ENCODE measurements at places on chromosomes 1 and 21.

GRCh38 chr1:119286587-119287181 is 81.9 kb upstream of the HAO2 start:
- no peak for DNase-seq

DNA sequence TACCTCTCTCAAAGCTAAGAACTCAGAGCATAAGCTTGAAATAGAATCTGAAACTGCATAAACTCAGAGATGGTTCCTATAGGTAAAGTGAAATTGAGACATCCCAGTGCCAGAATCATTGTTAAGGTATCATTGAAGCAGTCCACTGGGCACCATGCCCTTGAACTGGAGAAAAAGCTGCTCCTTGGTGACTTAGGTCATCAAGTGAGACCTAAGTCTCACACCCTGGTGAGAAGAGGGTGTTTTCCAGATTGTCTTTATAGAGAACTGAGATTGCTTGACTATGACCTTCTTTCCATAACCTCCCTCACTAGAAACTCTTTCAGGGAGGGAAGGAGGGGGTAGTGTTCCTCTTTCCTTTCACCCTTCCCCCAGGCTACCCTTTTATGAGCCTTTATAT is 9.4 kb upstream of the ATP6V1G3 start:
- DNase-seq: no peak

DNA sequence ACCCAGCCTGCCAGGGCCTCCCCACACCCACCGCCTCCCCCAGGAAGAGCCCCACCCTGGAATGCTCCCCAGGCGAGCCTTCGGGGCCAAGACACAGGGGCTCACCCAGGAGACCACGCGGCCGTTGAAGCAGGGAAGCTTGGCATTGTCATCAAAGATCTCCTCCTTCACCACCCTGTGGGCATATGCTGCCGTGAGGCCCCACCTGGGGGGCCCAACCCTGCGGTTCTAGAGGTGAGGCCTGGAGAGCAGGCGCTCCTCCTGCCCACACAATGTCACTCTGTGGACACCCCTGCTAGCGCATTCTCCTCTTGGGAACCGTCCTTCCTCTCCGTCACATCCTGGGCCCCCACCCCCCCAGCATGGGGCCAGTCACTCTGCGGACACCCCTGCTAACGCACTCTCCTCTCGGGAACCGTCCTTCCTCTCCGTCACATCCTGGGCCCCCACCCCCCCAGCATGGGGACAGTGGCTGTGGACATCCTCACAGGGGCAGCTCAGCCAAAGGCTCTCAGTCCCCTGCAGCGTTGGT is 6.6 kb downstream of the DVL1 start:
- DNase-seq: no peak

DNA sequence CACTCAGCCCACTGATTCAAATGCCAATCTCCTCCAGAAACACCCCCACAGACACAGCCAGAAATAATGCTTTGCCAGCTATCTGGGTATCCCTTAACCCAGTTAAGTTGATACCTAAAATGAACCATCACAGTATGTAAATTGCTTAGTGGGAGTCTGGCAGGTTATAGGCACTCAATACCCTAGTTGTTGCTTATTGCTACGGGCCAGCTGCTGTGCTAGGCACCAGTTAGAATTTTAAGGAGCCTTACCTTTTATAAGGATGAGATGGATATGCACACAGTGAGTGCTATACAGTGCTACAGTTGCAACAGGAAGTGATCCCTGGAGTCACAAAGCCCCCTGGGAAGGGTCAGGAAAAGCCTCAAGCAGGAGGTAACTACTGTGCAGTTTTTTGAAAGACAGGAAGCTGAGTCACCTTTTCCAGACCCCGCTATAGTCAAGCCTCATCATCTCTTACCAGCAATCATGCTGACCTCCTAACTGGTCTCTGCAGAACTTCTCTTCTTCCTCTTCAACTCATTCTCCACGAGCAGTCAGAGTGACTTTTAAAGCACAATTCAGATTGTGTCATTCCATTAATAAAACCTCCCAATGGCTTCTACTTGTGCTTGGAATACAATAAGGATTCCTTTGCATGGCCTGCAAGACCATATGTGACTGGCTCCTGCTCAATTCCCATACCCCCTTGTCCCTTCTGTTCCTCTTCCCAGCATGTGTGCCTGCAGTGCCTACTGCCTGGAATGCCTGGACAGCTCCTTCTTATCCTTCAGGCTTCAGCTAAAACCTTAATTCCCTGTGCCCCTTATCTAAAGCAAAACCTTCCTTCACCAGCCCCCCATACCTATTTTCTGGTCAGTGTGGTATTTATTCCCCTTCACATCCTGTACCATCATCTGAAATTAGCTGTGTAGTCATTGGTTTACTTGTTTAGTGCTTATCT is 10.4 kb upstream of the TLR5 start:
- no peak for DNase-seq

GRCh38 chr1:193634470-193634869 is 448.1 kb upstream of the B3GALT2 start:
- DNase-seq: no peak

- no peak for DNase-seq
Observed at GRCh38 chr1:198491596-198491995, 48.9 kb downstream of the ATP6V1G3 start.

DNA sequence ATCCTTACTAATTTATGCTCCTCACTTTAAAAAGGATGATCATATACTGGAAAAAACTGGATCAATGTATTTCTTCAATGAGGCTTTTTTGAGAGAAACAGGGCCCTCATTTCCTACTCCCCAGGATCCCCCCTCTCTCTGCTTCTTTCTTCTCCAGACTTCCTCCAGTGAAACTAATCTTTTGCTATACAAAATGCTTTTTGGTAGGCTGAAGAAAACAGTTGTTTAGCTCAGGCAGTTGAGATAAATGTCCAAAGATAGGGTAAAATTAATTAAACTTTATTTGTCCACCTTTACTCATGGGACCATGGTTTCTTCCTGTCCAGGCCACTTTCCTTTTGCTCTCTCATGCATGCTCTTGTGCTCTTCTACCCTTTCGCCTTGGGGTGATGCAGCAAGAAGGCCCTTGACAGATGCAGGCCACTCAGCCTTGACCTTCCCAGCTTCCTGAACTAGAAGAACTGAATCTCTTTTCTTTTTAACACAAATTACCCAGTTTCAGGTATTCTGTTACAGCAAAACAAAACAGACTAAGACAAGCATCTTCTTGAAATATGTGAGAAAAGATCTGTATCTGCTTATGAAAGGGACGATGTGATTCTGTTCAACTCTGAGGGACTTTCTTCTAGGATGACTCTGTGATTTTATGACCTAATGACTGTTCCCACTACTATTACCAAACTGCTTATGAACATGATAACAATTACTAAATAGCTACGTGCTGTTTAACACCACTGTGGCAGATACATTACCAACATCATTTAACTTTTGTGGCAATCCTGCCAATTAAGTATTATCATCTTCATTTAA is 63.7 kb downstream of the NVL start:
- no peak for DNase-seq

GRCh38 chr1:191674626-191675179 is 483.6 kb upstream of the RGS18 start:
- no peak for DNase-seq

- no peak for DNase-seq
Observed at GRCh38 chr1:205985330-205986005, 17.7 kb downstream of the RAB7B start.

DNA sequence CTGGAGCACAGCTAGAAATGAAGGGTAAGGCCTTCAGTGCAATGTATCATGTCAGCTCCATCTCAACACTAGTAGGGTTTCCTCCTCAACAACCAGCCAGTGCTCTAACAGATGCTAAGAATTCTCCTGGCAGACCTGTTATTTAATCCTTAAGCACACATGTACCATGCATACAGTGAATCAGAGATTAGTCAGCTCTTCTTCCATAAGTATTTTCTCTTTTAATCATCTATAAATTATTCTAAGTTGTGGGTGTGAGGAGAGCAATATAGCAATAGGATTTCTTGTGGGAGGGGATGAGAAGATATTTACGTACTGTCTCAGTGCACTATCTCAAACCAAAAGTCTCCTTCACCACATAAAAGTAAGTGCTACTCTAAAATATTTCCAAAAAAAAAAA is 95.3 kb downstream of the COP1 start:
- DNase-seq: no peak

DNA sequence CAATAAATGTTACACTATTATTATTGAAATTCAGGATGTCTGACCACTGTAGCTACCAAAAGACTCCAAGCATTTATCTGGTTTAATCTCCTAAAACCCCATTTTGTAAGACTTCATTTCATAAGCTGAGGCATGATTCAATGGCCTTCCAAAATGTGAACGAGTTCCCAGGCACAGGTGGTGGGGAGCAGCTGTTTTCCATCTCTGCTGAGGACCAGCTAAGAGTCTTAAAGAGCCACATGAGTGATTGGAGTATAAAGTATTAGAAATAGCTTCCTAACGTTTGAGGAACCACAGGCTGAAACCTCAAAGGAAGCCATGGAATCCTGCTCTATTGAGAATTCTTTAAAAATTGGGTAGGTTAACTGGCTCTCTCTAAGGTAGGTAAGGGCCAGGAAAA is 44.9 kb downstream of the SEC16B start:
- no peak for DNase-seq

DNA sequence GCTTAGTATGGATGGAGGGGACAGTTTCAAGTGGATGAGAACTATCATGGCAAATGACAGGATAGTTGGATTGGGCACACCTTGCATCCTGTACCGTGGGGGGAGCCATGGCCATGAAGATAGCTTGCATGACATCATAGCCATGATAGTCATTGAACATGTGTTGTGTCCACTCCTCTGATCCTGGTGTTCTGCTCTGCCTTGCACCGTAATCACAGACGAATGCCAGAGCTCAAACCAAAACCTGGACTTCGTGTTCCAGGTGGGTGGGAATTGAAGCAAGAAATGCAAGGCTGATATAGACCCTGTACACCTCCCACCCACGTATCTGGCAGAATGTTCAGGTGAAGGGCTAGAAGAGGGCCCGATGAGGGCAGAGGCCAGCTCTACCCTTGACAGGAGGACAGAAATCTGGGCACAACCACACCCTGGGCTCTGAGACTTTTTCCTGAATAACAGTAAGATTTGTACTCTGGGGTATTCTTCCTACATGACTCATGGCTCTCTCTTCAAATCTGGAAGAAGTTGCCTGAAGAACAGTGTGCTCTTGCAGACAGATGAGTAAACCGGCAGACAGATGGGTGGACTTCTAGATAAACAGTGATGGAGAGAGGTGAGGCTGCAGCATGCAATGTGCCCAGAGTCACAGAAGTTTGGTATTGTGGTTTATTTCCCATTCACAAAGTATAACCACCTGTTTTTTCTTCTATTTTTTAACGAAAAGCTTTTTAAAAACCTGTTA is 45.0 kb downstream of the KCNJ6 start:
- DNase-seq: no peak

DNA sequence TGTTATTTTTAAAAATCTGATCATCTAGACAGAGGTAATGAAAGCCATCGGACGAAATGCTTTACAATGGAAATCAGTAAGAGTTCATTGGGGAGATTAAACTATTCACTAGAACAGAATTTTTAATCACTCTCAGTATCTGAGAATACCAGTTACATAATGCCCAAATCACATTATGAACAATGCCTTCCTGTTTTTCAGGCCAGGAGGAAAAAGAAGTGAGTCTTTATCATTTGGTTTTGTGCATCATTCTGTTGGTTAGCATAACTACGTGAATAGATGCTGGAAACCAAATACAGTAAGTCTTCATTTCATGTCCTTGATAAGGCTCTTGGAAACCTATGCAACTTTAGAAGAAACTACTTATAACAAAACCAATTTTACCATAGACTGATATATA is 18.0 kb upstream of the ASB17 start:
- no peak for DNase-seq

DNA sequence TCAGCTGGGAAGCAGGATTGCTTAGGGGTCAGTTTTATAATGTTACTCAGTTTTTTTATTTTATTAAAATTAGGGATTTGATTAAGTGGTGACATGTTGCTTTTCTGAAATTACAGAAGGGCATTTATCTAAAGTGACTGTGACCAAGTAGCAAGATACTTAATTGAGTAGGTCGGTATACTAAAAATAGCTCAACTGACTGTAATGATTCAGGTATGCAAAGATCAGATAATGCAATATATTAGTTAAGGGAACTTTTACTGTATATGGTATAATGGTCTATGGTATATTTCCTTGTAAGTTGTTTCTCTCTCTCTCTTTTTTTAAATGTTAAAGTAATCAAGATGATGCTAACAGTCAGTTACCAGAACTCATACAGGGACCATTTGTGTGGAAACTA is 26.2 kb downstream of the RLF start:
- no peak for DNase-seq

- DNase-seq: no peak
Observed at GRCh38 chr1:162166917-162167615, 97.6 kb downstream of the NOS1AP start.

DNA sequence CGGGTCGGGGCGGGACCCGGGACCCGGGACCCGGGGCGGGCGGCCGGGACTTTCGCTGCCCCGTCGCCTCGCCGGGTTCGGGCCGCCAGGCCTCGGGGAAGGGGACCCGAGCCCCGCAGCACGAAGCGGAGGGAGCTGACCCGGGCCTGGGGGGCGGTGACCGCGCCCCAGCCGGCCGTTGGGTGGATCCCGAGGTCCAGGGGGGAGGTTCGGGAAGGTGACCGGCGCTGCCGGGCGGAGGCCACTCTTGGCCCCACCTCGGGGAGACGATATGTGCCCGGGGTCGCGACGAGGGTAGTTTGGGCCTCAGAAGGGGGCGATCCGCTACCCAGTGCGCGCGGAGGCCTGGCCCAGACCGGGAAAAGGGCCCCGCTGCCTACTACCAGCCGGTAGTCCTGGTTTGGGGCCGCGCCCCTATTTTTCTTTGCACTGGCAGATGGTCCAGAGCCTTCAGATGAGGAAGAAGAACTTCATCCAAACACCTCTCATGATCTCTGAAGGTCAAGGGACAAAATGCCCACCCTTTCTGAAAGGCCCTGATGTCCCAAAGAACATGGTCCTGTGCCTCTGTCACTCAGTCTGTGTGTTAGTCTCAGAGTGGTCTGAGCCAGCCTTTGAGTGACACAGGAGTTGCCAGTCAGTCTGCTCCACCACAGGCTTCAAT is 766 bp downstream of the AGO4 start:
- peak; percentile 11 for DNase-seq

DNA sequence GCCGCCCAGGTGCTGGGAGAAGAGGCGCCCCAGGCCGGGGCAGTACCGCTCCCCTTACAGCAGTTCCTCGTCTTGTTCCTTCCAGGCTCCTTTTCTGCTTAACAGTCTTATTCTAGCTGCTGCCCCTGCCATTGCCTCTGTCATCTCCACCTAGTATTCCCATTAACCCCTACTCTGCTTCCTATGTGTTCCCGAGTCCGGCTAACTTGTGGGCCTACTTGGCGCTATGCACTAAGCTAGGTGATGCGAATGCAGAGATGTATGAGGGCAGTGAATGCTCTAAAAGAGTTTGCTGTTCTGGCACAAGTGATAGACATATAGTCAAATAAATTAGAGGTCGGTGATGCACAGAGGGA is 276 bp upstream of the IQGAP3 start:
- DNase-seq: no peak
